ENCODE measurements at places on chromosomes 7 and 10.

DNA sequence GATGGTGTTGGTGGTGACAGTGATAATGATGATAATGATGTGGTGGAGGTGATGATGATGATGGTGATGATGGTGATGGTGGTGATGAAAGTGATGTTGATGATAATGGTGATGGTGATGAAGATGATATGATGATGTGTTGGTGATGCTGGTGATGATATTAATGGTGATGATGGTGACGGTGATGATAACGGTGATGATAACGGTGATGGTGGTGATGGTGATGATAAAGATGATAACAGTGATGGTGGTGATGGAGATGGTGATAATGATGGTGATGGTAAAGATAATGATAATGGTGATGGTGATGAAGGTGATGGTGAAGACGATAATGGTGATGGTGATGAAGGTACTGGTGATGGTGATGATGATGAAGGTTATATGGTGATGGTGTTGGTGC is 76.6 kb downstream of the UNCX start:
- no peak overlapping the region for H3K27ac ChIP-seq
- no peaks in the 10 kb centered on the region for H3K4me1 ChIP-seq
- no peaks in the 10 kb centered on the region for H3K36me3 ChIP-seq
- no peaks in the 10 kb centered on the region for H3K27me3 ChIP-seq

GRCh38 chr10:33093362-33093761 is 135.3 kb upstream of the ITGB1 start:
- DNase-seq: no peak
- H3K4me3 ChIP-seq: no peak overlapping the region

GRCh38 chr10:22986771-22987542 is 59.1 kb downstream of the ARMC3 start:
- no peak overlapping the region for H3K27ac ChIP-seq
- H3K4me1 ChIP-seq: peaks cover 17% of the 10 kb centered on the region
- no peaks in the 10 kb centered on the region for H3K36me3 ChIP-seq
- DNase-seq: no peak
- peaks cover 13% of the 10 kb centered on the region for H3K27me3 ChIP-seq

DNA sequence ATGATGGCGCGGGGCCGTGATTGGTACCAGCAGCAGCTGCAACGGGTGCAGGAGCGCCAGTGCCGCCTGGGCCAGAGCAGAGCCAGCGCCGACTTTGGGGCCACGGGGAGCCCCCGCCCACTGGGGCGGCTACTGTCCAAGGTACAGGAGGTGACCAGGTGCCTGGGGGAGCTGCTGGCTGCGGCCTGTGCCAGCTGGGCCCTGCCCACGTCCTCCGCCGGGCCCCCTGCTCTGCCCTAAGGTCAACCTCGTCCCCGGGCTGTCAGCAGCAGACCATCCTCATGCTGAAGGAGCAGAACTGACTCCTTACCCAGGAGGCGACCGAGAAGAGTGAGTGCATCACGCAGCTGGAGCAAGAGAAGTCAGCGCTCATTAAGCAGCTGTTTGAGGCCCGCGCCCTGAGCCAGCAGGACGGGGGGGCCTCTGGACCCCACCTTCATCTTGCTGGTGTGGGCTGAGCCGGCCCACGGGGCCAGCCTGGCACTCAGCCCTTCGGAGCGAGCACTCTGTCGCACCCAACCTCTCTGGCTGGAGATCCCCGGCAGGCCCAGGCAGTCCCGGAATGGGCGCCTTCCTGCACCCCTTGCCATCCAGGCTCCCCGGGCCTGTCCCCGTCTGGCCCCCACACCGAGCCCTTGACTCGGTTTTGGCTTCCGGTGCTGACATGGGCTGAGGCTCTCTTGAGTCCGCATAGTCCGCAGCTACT is 24.6 kb upstream of the ZNF716 start:
- H3K36me3 ChIP-seq: no peaks in the 10 kb centered on the region
- DNase-seq: no peak
- H3K27ac ChIP-seq: no peak overlapping the region
- H3K4me3 ChIP-seq: no peak overlapping the region
- no peaks in the 10 kb centered on the region for H3K27me3 ChIP-seq

GRCh38 chr10:72421885-72422540 is 67.3 kb upstream of the DNAJB12 start:
- DNase-seq: no peak
- H3K4me3 ChIP-seq: no peak overlapping the region
- no peaks in the 10 kb centered on the region for H3K4me1 ChIP-seq
- H3K27me3 ChIP-seq: no peaks in the 10 kb centered on the region
- peaks cover 19% of the 10 kb centered on the region for H3K36me3 ChIP-seq

DNA sequence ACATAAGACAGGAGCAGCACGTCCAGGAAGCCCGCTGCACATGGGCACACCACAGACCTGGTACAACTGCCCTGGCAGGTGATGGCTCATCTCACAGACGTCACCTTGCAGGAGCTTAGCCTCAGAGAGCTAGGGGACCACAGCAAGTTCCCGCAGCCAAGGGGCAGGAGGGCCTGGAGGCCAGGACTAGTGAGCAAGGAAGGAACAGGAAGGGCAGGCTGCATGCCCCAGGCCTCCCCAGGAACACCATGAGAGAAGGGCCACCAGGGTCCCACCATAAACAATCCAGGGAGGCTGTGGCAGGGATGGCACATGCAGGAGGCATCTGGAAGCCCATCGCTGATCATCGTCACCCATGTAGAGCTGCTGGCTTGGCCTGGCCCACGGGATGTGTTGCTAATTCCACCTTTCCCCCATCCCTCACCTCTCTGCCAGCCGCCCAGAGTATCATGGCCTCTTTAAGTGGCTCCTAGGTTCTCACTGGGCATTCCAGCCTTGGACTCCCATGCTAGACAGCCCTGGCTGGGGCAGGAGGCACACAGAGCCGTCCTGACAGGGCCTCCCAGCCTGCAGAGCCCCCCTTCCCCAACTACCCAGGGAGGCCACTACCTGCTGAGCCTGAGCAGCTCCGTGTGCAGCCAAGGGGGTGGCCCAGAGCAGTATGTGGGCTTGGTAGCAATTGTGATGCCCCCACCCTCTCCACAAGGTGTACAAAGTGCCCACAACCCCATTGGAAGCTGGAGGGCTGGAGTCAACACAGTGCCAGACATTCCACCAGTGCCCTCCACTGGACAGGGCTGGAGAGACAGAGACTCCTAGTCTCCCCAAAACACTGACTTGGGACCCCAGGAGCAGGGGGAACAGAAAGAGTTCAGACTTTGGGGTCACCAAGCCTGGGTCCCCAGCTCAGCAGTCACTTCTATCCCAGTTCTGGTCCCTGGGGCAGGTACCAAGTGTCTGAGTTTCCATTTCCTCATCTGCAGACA is 35.5 kb downstream of the GRID1 start:
- no peak overlapping the region for H3K4me3 ChIP-seq
- no peaks in the 10 kb centered on the region for H3K36me3 ChIP-seq
- H3K27ac ChIP-seq: no peak overlapping the region
- DNase-seq: no peak
- no peaks in the 10 kb centered on the region for H3K4me1 ChIP-seq

GRCh38 chr10:102801978-102802377 is 35.2 kb downstream of the CYP17A1 start:
- peak overlapping the region; percentile 26 for H3K4me3 ChIP-seq
- H3K27me3 ChIP-seq: no peaks in the 10 kb centered on the region
- H3K27ac ChIP-seq: peak overlapping the region; percentile 98
- DNase-seq: no peak
- peaks cover 36% of the 10 kb centered on the region for H3K4me1 ChIP-seq

DNA sequence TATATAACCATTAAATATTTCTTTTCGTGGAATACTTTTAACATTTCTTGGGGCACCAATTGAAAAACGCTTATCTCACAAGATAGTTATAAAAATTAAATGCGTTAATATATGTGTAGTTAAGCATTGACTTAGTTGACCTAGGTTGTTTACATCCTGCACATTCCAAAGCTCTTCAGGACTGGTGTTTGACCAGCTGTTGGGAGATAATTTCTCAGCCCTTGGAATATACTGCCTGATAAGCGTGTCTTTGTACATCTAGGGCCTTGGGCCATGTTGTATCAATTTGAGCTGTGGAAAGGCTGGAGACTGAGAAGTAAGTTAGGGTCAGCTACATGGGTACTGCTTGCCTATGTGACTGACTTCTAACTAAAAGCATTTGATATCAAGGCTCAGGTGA is 90.0 kb upstream of the AOAH start:
- no peak for DNase-seq
- H3K4me3 ChIP-seq: no peak overlapping the region
- H3K27ac ChIP-seq: no peak overlapping the region
- no peaks in the 10 kb centered on the region for H3K4me1 ChIP-seq
- peaks cover 7% of the 10 kb centered on the region for H3K27me3 ChIP-seq

DNA sequence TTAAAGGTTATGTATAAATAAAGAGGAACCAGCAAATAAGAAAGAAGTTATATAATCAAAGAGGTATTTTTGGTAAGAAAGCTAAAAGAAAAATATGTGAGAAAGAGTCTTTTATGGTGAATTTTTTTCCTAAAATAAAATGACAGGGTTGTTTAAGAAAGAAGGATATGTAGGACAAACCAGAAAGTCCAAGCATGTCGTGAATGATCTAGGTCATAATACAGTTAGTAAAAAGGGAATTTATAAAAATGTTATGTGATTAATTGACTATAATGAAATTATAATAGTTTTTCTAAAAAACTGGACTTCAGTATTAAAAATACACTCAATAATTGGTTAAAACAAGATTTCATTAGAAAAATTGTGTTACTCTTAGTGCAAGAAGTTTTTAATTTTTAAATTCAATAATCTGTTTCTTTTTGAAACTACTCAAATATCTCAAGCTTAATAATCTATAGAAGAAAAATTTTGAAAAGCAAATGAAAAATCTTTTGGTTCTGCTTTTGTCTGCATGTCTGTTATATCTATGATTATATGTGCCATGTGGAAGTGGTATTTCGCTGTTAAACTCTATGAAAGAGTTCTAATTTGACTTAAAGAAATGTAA is 23.3 kb downstream of the AVL9 start:
- DNase-seq: no peak
- H3K4me1 ChIP-seq: peaks cover 23% of the 10 kb centered on the region
- no peaks in the 10 kb centered on the region for H3K27me3 ChIP-seq

DNA sequence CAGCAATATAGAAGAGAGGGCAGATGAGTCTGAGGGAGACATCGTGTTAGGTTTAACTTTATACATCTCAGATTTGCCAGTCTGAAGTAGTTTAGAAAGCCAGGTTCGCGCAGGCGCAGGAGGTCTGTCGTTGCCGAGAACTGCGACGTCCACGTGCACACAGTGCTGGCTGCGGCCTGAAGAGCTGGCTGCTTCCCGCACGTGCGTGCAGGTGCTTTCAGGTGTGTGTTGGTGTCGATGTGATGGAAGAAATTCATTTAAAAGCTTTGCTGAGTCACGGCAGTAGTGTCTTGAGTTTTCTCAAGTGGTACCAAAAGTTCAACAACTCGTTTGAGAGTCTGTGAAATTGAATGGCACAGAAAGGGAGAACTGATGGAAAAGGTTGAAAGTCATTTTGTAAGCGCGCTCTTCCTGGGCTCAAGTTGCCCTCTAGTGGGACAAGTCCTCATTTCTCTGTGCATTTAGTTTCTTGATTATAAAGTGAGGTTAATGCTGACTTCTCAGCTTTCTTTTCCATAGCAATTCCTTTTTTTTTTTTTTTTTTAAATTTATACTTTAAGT is 18.6 kb downstream of the WDR37 start:
- peaks cover 11% of the 10 kb centered on the region for H3K4me1 ChIP-seq
- H3K27ac ChIP-seq: peak overlapping the region; percentile 15
- H3K27me3 ChIP-seq: no peaks in the 10 kb centered on the region
- peaks cover 29% of the 10 kb centered on the region for H3K36me3 ChIP-seq
- no peak for DNase-seq

DNA sequence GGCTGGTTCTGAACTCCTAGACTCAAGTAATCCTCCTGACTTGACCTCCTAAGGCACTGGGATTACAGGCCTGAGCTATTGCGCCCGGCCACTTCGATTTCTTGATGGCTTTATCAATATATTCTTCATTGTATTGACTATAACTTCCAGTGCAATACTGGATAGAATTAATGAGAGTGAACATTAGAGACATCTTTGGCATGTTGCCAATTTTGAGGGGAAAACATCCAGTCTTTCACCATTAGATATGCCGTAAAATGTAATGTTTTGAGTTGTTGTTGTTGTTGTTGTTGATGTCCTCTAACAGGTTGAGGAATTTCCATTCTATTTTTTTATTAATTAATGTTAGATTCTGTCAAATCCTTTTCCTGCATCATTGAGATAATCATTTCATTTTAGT is 578.9 kb downstream of the ZWINT start:
- H3K27ac ChIP-seq: no peak overlapping the region
- DNase-seq: no peak
- no peak overlapping the region for H3K4me3 ChIP-seq
- no peaks in the 10 kb centered on the region for H3K4me1 ChIP-seq
- no peaks in the 10 kb centered on the region for H3K36me3 ChIP-seq

GRCh38 chr10:3068968-3069737 is 1.8 kb downstream of the PFKP start:
- H3K4me3 ChIP-seq: peak overlapping the region; percentile 90
- peak overlapping the region; percentile 87 for H3K27ac ChIP-seq
- peaks cover 51% of the 10 kb centered on the region for H3K4me1 ChIP-seq
- H3K36me3 ChIP-seq: peaks cover 41% of the 10 kb centered on the region

- H3K4me3 ChIP-seq: no peak overlapping the region
- no peak for DNase-seq
- H3K36me3 ChIP-seq: no peaks in the 10 kb centered on the region
- H3K27me3 ChIP-seq: no peaks in the 10 kb centered on the region
- H3K4me1 ChIP-seq: no peaks in the 10 kb centered on the region
- no peak overlapping the region for H3K27ac ChIP-seq
Observed at GRCh38 chr7:117645481-117646165, 165.8 kb downstream of the CFTR start.

DNA sequence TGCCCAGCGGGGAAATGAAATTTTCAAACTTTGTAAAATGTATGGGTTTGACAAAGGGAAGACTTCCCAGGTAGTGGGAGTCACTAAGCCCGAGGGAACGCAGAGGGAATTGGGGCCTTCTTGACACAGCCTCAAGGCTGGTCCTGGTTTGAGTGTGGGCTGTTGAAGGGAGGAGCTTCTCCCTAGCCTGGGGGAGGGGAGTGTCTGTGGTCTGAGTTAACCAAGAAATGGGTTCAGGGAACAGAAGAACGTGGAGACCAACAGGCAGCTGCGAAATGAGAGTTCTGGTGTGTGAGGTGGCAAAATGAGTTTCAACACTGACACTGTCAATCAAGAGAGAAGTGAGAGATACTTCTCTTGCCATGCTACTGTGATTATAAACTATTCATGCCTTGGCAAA is 32.7 kb upstream of the BAMBI start:
- H3K4me3 ChIP-seq: no peak overlapping the region
- no peaks in the 10 kb centered on the region for H3K36me3 ChIP-seq
- H3K27me3 ChIP-seq: no peaks in the 10 kb centered on the region
- H3K4me1 ChIP-seq: no peaks in the 10 kb centered on the region
- DNase-seq: no peak

- peaks cover 31% of the 10 kb centered on the region for H3K4me1 ChIP-seq
- H3K4me3 ChIP-seq: no peak overlapping the region
- peak overlapping the region; percentile 57 for H3K27ac ChIP-seq
- H3K36me3 ChIP-seq: peaks cover 55% of the 10 kb centered on the region
- no peak for DNase-seq
Observed at GRCh38 chr10:69102440-69102839, 14.5 kb downstream of the SRGN start.

GRCh38 chr7:151482883-151483710 is 36.6 kb downstream of the RHEB start:
- DNase-seq: no peak
- H3K4me3 ChIP-seq: no peak overlapping the region
- H3K27ac ChIP-seq: peak overlapping the region; percentile 54
- H3K27me3 ChIP-seq: peaks cover 1% of the 10 kb centered on the region
- peaks cover 37% of the 10 kb centered on the region for H3K4me1 ChIP-seq
- peaks cover 42% of the 10 kb centered on the region for H3K36me3 ChIP-seq

- no peak overlapping the region for H3K27ac ChIP-seq
- DNase-seq: no peak
- peaks cover 13% of the 10 kb centered on the region for H3K27me3 ChIP-seq
- H3K4me3 ChIP-seq: no peak overlapping the region
- H3K36me3 ChIP-seq: no peaks in the 10 kb centered on the region
Observed at GRCh38 chr10:59750155-59750945, 2.9 kb downstream of the MRLN start.

Measured in activated T-helper 1 cell treated with anti-CD3 and anti-CD28 coated beads, Interleukin-12 subunit alpha, Interleukin-12 subunit beta, Interleukin-2, Interleukin-4 antibody, amounts not matched to agents 30 ng/mL and 10 ng/mL and 1 ng/mL, durations not matched to agents 14 hours and 24 hours and 36 hours (primary cell).